Activated effector memory CD4-positive, alpha-beta T cell treated with Interleukin-2 at 50 U/mL for 16 hours (primary cell): ENCODE measurements at places on chromosomes 5 and 9.

DNA sequence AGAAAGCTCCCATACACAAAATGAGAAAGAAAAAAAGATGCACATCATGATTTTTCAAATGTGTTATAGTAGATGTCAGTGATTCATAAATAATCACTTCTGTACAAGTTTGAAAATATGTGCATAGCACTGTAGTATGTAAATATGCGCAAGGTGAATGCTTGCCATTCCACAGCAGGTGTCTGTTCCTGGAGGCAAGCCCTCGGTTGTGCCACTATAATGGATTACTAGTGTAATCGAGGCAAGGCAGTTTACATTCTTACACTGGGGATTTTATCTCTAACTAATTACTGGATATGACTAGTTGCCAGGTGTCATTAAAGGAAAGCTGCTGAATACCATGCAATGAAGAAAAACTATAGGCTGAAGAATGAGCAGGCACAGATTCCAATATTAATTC is 93.6 kb downstream of the ARHGEF28 start:
- no peak for DNase-seq

DNA sequence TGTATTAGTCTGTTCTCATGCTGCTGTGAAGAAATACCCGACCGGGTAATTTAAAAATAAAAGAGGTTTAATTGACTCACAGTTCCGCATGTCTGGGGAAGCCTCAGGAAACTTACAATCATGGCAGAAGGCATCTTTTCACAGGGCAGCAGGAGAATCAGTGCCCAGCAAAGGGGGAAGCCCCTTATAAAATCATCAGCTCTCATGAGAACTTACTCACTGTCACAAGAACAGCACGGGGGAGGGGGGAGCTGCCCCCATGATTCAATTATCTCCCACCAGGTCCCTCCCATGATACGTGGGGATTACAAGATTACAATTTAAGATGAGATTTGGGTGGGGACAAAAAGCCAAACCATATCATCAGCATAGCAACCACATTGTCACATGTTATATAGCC is 102.5 kb downstream of the GPBP1 start:
- DNase-seq: no peak

DNA sequence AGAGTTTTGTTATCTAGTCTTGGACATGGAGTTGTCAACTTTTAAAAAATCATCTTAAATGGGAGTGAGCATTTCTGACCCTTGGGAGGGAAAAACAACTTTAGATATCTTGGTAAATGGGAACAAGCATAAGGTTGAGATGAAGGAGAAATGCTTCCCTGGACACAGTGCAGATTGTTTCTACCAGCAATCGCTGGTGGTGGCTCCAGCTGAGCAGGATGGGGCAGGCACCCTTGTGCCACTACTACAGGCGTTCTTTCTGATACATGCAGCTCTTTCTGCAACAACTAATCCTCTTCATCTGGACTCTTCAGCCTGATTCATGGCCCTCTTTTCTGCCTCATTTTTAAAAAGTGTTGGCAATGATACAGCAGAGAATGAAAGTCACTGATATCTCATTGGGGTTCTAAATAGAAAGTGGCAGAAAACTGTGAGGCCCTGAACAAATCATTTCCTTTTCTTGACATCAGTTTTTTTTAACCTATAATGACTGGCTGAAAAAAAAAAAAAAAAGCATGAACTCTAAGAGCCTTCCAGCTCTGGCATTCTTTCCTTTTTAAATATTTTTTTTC is 409.4 kb upstream of the PTGER4 start:
- DNase-seq: no peak

GRCh38 chr9:94950579-94951323 is 224.3 kb downstream of the AOPEP start:
- no peak for DNase-seq

DNA sequence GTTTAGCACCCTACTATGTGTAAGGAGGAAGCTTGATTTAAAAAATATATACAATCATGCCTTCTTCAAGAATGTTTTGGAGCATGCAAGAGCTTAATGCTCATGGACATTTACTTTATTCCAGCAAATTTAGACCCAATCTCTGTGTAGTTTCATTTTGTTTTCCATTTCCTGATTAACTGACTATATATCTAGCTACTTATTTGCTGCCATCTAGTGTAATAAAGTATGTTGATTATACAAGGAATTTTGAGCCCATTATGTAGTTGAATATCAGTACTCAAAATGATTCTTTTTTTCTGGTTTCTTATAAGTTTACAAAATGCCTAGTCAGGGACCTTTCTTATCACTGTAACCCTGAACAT is 100.0 kb upstream of the CCDC152 start:
- no peak for DNase-seq

GRCh38 chr9:111916234-111916645 is 19.6 kb downstream of the UGCG start:
- DNase-seq: no peak

DNA sequence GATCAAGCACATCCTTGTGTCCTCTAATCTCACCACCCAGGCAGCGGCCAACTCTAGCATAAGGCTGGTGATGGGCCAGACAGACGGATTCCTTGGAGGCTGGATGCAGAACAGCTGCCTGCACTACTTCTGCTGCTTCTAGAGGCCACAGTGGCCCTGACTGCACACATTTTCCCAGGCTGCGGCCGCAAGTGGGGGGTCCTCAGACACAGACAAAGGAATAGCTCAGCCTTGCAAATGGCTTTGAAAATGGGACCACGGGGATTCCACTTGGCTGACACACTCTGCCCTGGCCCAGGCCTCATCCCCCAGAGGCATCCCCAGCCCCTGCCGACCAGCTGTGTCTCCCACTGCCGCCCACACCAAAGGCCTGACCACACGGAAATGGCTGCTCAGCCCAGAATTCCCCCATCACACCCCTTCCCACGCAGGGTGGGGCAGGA is 540.8 kb downstream of the BNC2 start:
- DNase-seq: no peak

- DNase-seq: no peak
Observed at GRCh38 chr9:129867136-129868022, 32.1 kb downstream of the USP20 start.

GRCh38 chr5:133240425-133241091 is 188.7 kb downstream of the HSPA4 start:
- DNase-seq: no peak

- DNase-seq: peak; percentile 72
Observed at GRCh38 chr9:130243015-130243881, 22.3 kb upstream of the HMCN2 start.

- no peak for DNase-seq
Observed at GRCh38 chr5:72109625-72110024, 2.4 kb downstream of the MAP1B start.

DNA sequence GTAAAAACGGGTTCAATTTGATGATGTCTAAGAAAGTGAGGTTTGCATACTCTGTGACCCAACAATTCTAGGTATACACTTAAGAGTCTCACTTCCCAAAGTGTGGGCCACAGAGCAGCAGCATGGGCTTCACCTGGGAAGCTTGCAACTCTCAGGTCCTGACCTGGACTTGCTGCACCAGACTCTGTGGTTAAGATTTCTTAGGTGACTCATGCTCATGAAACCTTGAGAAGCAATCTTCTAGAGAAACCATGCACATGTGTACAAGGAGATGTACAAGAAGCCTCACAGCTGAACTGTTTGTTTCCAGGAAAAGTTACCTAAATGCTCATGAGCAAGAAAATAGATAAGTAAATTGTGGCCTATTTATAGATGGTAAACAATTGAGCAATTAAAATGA is 30.0 kb downstream of the DNAJC21 start:
- DNase-seq: no peak

- no peak for DNase-seq
Observed at GRCh38 chr9:115596746-115597080, 478.8 kb upstream of the TNC start.

DNA sequence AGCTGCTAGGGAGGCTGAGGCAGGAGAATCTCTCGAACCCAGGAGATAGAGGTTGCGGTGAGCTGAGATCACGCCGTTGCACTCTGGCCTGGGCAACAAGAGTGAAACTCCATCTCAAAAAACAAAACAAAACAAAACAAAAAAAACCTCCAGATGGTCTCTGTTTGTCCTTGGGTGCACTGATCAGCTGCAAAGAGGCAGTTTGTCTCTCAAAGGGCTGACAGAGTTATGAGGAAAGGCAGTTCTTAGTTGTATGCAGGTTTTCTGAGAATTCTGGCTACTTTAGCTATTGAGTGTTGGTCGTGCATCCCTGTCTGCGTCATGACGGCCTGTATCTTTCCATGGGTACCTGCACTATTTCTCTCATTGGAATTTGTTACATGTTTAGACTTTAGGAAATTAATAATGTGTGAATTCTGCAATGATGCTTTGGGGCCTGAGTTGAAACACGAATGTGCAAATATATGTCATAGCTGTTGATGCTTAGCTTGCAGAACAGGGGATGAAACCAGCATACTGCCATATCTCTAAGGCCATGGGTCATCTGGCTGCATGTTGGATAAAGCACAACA is 18.2 kb downstream of the OR2S2 start:
- no peak for DNase-seq

DNA sequence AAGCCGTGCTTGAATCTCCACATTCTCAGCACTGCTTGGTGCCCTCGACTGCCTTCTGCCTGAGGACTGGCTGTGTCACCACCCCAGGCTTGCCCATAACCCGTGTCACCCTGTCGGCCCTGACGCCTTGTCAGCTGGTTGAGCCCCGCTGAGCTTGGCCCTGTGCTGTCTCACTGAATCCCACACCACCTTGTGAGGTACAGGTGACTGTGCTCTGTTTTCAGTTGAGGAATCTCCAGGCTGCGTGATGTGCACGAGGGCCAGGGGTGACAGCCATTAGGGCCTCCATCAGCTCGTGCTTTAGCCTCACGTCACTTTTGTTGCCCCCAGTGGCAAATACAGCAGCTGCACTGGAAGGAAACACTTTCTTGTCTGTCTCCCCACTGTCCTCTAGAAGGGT is 90.7 kb downstream of the CACNA1B start:
- no peak for DNase-seq

DNA sequence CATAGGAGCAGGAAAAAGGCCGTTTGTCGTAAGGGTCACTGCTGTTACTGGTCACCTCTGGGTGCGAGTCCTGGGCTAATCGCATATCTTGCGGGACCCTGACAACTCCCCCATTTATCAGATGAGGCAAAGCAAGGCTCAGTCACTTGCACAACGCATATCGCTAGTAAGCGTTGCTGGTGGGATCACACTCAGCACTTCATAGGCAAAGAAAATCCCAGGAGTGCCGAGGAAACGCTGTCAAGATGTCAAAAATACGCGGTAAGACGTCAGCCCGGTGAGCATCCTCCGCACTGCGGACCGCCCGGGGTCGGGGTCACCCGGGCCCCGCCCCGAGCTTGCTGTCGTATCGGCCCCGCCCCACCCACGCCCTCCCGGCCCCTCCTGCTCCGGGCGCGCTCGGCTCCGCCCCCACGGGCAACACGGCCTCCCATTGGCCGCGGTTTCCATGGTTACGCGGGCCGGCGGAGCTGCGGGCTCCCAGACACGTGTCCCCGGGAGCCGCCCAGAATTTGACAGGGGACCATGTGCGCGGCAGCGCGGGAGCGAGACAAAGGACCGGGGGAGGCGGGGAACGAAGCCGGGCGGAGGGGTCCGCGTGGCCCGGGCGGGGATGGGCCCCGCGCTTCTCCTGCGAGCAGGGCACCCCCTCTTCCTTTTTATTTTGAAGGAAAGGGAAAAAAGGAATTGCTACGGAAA is 80.2 kb upstream of the IER5L start:
- DNase-seq: peak; percentile 73

GRCh38 chr5:17076272-17076671 is 140.2 kb upstream of the MYO10 start:
- no peak for DNase-seq

DNA sequence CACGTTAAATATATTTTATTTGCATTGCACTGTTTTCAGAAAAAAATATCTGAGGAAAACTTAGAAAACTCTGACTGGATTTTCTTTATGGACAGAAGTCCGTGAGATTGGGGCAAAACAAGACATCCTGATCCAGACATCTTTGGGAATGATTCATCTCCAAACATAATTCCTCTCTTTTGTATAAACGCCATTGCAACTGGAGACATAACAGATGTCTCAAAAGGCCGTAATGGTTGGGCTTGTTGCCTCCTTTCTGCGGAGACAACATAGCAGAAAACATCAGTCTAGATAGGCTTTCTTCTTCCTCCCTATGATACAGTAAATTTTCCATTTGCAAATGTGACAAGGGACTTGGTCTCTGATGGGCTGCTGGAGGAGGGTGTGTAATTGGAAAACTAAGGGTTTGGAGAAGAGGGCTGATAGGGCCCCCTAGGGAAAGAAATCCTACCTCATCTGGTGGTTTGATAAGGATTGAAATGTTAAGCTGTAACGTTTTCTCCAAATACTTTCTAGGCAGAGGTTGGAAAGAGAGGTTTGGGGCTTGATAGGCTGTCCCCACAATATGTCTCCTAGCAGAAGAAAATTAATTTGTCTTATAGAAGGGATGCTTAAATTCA is 631.5 kb upstream of the ST8SIA4 start:
- no peak for DNase-seq

DNA sequence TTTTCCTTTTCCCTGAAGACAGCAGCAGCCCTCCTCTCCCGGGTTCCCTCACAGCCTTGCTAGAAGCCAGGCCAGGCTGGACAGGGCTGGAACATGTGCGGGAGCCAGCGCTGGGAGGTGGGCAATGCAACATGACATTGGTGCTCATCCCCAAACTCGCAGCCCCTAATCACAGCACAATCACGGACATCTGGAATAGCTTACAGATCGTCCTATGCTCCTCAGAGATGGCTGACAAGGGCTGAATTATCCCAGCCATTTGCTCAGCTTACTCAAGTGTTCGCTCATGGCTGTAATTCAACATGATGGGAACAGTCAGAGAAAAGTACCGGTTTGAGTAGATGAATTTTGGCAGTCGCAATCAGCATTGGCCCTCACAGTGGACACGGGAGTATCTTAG is 49.8 kb downstream of the FSTL4 start:
- no peak for DNase-seq

DNA sequence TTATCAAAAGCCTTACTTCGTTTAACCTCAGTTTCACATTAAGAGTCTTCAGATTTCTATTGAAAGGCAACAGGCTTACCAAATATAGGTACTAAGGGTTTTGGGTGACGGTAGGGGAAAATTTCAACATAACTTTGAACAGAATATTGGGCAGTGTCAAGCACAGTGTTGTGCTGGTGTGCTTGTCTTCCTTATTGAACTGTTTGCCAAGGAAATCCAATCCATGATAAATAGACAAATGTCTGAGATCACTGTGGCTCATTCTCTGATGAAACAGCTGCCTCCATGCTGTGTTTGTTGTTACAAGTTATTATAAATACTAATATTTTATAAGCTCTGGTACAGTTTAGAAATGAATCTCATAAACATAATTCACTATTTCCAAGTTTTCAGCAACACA is 730.1 kb downstream of the NR2F1-AS1 start:
- no peak for DNase-seq

DNA sequence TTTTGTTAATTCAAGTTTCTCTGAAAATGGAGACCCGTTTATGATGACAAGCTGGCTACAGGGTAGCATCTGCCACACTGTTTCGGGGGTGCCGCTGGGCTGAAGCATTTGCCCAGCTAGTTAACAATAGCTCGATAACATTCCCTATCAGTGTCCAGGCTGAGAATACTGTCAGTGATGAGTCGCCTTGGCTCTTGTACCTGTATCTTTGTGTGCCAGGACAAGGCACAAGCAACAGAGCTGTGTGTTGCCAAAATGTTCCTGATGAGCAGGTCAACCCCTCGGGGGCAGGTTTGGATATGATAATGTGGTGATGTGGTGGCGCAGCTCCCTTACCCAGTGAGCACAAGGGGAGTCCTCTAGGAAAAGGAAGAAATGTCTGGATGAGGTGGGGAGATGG is 7.0 kb downstream of the TGFBI start:
- DNase-seq: no peak
